ENCODE measurements at places on chromosomes 16 and 17.

GRCh38 chr17:55295411-55296170 is 30.8 kb downstream of the HLF start:
- peak; percentile 32 for DNase-seq

GRCh38 chr16:82181461-82182185 is 11.6 kb upstream of the MPHOSPH6 start:
- no peak for DNase-seq

DNA sequence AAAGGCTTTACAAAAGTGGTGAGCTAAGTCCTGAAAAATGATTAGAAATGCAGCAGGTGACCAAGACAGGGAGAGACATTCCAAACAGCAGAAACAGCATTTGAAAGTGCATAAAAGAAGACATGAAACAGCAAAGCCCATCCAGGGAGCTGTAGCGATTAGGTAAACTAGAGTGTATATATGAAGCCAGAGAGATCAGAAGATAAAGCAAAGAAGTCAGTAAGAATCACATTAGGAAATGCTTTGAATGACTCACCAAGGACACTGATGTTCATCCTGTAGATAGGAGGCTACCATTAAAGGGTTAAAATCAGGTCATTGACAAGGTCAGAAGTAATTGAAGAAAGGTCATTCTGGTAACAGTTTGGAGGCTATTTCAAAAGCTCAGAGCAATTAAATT is 27.6 kb upstream of the VAT1L start:
- no peak for DNase-seq

GRCh38 chr17:9221147-9221921 is 200.0 kb downstream of the NTN1 start:
- DNase-seq = no peak

GRCh38 chr17:72110942-72111318 is 9.9 kb upstream of the SOX9 start:
- DNase-seq = no peak

DNA sequence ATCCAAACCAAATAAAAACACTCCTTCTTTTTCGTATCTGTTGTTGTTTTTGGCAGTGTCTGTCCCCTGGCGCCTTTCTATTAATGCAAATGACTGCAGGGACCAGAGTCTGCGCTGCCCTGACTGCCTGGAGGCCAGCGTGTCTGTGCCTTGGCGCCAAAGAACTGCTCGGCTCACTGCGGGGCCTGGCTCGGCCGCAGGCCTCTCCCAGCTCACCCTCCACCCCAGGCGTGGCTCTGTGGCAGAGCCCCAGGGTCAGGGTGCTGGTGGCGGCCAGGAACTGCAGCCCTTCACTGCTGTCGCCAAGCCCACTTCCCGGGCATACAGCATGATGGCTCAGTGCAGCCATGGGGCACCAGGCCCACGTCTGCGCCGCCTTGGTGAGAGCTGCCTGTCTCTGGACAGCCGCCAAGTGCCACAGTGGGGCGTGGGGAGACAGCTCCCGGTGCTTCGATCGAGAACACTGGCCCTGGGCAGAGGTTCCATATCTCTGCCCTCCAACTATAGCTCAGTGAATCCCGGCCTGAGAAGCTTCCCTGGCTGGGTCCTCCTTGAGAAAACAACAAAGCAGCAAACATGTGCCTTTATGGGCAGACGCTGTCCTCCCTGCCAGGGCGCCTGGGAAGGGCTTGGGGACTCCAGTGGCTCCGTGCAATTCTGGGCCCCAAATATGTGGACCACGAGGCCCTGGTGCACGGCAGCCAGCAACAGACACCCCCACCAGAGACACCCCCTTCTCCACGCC is 11.1 kb downstream of the CANT1 start:
- DNase-seq = no peak

- no peak for DNase-seq
These were observed 364.1 kb downstream of the FOXL1 start for GRCh38 chr16:86942151-86943051.

GRCh38 chr16:83355570-83356218 is 452.1 kb upstream of the HSBP1 start:
- no peak for DNase-seq

DNA sequence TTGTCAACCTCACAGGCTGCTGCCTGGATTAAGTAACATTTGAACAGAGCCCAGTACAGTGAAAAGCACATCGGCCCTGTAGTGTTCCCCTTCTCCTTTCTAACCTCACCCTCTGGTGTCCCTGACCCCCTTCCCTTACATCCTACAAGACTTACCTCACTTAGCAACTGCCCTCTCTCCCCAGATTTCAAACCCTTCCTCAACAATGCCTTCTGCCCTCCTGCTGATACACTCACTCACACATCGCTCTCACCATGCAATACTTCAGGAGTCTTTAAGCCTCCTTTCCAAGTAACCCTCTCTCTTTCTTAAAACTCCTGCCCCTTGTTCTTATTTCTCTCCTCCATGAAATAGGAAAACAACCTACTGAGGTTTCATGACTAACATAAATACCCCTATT is 17.8 kb downstream of the ZZEF1 start:
- DNase-seq = no peak

GRCh38 chr17:2798188-2798587 is 1.9 kb downstream of the RAP1GAP2 start:
- no peak for DNase-seq

GRCh38 chr17:66518677-66519076 is 216.3 kb downstream of the PRKCA start:
- DNase-seq = no peak

- DNase-seq = no peak
These were observed 327.3 kb upstream of the CDH8 start for GRCh38 chr16:62363501-62363900.

DNA sequence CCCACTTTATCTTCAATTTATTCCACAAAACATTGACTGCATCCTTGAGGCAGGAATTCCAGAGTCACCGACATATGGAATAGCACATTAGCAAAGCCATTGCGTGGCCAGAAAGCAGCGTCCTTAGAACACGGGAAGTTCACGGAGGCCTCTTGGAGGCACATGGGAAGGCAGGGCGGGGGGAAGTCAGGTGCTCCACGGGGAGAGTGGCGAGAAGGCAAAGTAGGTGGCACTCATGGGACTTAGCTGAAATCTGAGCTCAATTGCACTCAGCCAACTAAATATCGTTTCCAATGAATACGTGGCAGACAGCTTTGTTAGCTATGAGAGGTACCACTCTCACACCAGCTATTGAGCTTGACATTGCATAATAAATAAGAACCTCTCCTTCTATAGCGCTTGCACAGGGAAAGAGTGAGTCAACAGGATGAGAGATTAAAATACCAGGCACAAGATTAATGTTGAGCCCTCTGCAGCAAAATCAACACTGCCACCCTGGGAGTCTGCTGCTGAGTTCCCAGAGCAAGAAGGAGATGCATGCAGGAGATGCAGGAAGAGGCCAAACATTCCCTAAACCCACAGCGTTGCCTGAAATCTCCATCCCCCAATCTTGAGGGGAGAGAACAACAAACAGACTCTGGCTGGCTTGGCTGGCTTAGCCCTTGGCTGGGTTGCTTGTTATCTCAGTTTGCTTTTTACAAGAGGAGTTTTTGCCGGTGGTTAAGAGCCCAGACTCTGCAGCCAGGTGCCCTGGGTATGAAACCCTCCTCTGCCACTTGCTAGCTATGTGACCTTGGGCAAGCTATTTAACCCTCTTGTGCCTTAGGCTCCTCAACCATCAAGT is 28.8 kb downstream of the ABCC12 start:
- no peak for DNase-seq

DNA sequence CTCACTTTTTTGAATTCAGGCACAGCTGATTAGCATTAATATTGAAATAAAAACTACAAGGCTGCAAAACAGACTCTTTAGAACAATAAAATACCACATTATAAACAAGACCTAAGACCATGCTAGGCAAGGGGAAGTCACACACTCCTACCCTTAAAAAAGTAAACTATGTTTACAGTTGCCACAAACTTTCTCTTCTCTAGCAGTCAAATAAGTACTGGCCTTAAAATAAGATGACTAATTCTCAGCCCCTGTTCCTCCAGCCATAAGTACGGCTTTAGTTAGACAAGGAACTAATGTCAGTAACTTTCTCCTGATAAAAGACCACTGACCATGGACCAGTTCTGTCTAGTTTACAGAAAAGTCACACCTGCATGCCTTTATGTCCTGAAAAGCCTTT is 19.5 kb upstream of the CPHXL start:
- no peak for DNase-seq

- DNase-seq = peak; percentile 63
These were observed 12.0 kb downstream of the EEF2K start for GRCh38 chr16:22217890-22218730.

GRCh38 chr16:86080982-86081381 is 182.0 kb downstream of the IRF8 start:
- DNase-seq = no peak

- DNase-seq = no peak
These were observed 10.9 kb downstream of the CTRB2 start for GRCh38 chr16:75195811-75196790.

- DNase-seq = no peak
These were observed 31.2 kb upstream of the TENT4B start for GRCh38 chr16:50121721-50122445.

DNA sequence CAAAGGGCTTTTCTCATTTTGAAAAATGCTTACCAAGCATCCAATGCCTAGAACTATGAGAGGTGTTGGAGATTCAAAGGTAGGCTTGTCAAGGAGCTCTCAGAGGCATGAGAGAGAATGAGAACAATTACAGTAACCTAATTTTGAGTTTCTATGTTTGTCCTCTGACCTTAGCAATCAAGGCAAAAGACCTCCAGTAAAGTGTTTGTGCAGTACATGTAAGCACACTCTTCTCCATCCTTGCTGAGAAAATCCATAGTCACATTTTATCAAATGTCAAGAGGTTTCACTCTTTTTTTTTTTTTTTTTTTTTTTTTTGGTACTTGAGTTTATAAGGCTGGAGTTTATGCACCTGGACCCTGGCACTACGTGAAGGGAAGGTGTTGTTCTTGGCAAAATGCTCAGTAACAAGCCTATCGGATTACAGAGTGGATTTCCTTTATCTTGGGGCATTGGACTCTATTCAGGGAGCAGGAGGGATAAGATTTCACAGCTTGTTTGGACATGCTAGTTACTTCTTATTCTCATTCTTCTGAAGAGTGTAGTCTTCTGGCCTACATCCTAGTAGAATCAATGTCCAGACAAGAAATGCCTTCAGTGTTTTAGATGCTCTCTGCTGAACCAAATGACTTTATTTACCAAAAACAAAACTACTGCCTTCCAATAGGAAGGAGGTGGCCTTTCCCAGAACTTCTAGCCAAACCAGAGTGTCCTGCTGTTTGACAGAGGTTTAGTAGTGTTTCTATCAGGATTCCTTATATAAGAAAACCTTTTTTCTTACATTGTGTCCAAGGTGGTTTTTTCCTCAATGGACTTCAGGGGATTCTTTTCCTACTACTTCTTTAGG is 21.9 kb downstream of the KCNJ2 start:
- no peak for DNase-seq

DNA sequence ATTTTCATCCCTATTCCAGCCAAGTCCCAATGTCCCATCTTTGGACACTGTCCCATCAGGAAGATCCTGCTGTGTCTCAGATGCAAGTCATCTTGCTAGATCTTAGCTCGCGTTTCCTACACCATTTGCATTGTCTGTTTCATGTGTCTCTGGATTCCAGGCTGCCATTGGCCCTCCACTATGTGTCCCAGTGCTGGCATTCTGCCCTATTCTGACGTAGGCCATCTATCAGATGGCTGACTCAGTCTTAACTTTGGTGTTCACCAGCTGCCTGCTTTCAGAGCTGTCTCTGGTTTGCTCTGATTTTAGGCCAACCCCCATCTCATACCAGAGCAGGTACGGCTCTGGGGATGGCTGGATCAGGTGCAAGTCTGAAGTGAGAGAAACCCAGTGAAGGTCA is 300.9 kb upstream of the ASIC2 start:
- DNase-seq = no peak

DNA sequence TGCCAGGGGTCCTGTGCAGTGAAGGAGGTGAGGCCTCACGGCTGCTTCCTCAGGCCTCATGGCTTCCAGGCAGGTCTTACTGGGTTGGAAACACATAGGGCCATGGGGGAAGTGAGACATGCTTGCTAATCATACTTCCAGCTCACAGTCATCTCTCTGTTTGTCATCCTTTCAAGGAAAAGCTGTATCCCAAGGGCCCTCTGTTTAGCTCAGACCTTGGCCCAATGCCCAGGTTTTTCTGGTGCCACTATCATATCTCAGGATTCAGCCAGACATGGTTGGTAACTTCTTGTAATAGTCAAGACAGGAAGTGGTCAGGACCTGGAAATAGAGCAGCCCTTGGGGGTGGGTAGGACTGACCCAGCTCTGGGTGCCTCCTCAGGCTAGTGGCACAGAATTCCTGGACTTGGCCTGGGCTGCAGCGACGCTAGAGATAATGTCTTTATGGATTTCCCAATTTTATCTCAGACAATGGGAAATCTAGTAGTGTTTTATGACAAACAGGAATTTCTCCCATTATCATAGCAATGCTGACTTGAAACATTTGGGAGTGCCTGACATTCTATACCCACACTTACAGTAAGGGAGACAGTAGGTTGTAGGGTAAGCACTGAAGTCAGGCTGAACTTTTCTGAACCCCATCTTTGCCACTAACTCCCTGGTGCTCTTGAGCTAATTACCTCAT is 13.5 kb upstream of the ITGB3 start:
- DNase-seq = no peak

DNA sequence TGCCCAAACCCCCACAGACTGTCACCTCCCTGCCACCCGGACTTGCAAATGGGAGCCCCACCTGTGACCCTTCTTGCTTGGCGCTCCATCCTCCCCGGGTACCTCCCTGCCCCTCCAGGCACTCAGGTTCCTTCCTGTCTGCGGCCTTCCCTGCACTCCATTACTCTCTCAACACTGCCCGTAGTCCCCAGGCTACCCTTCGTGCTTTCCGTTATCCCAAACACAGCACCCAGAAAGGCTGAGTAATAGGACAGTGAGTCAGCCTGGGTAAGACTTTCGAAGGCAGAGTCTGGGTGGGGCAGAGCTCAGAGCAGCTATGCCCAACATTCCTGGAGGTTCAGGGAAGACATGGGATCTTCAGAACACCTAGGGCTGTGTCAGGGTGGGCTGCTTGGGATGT is 16.6 kb upstream of the C16orf74 start:
- no peak for DNase-seq

DNA sequence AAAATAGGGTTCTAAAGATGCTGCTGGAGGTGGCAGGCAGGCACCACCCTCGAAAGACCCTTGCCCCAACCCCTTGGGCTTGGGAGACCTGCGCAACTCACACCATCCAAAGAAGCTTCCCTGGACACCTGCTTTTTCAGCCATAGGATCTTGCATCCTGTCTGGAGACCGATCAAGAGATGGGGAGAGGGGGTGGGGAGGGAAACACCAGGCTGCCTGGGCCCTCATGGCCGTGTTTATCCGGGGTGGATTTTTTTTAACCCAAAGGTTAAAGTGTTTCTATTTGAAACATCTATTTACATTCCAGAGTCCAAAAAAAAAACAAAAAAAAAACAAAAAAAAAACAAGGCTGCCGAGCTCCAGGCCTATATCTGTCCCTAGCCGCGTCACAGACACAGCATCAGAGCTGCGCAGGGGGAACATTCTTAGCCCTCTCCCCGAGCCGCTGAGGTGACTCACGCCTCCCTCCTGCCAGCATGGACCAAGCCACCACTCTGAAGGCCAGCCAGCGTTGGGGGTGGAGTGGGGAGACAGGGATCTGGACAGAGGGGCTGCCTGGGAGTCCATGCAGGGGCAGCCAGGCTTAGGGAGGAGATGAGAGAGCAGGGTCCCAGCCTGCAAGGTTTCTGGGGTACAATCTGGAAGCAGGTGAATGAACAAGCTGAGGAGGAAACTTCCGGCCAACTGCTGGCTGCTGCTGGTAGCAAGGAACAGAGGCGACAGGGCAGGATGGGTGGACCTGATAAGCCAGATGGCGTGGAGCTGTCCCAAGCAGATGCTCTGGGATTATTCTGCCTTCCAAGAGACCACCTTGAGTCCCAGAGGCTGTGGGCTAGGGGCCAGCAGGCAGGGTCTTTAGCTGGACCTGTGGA is 14.8 kb downstream of the HDAC5 start:
- DNase-seq = no peak

Data from GM12892 (cell line).